ENCODE measurements at places on chromosomes 5 and 9.
A peak's percentile ranks its signal among the peaks of the same experiment; 100 is the strongest.

DNA sequence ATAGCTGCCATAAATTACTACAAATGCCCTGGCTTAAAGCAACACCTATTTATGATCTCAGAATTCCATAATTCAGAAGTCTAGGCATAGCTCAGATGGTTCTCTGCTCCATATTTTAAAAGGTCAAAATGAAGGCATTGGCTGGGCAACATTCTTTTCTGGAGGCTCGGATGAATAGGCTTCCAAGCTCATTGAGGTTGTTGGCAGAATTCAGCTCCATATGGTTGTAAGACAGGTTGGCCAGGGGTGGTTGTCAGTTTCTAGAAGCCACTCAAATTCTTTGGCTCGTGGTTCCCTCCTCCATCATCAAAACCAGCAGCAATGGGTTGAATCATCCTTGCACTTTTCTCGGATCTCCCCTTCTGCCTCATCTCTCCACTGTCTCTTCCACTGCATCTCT lies 49.4 kb downstream of the TGFBR1 start:
- no peak for DNase-seq

GRCh38 chr5:58542709-58543108 lies 40.2 kb upstream of the RAB3C start:
- DNase-seq: no peak

- DNase-seq: no peak
These were observed 6.6 kb upstream of the CCDC187 start for GRCh38 chr9:136310273-136311030.

DNA sequence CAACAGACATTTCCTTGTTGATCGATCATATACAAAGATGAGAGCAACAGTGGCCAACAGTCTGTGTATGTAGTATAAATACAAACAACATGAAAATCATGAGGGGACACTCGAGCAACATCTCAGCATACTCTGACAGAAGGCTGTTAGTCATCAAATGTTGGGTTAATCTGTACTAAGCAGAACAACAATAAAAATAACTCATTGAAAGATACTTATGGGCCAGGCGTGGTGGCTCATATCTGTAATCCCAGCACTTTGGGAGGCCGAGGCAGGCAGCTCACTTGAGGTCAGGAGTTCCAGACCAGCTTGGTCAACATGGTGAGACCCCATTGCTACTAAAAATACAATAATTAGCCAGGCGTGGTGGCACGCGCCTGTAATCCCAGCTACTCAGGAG lies 67.3 kb downstream of the SCAI start:
- DNase-seq: no peak

GRCh38 chr5:68415177-68416085 lies 199.9 kb downstream of the PIK3R1 start:
- no peak for DNase-seq

DNA sequence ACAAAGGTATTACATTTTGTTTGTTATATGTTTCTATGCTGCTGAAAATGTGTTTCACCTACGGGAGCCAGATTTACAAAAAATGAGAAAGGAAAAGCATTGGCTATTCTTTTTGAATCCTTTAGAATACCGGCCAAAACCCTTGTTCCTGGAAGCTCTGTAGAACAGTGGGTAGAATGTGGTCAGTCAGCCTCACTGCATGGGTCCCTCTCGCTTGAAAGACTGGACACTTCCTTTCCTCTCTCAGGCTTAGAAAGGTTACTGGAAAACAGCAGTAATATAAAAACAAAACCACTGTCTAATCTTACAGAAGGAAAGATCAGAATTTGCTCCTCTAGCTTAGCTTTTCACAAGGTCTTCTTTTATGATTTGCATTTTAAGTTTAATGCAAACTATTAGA lies 45.1 kb downstream of the OSTF1 start:
- DNase-seq: no peak

GRCh38 chr9:81083854-81084512 lies 605.4 kb downstream of the TLE1 start:
- peak; percentile 75 for DNase-seq

Measured in EL (cell line).